ENCODE measurements at places on chromosomes 13 and 19. TPM values are rescaled to one million over a fixed set of nuclear protein-coding genes. Genes with fewer than 3 reads are reported as not detected.

Gene SPACA6
- total RNA-seq: 10.8 TPM

GRCh38 chr19:1401138-1401888 lies at the start of gene GAMT:
GAMT (minus strand) TSS chr19:1401542; CDS start chr19:1401476, 66 bp downstream.
- DNase-seq: no peak

DNA sequence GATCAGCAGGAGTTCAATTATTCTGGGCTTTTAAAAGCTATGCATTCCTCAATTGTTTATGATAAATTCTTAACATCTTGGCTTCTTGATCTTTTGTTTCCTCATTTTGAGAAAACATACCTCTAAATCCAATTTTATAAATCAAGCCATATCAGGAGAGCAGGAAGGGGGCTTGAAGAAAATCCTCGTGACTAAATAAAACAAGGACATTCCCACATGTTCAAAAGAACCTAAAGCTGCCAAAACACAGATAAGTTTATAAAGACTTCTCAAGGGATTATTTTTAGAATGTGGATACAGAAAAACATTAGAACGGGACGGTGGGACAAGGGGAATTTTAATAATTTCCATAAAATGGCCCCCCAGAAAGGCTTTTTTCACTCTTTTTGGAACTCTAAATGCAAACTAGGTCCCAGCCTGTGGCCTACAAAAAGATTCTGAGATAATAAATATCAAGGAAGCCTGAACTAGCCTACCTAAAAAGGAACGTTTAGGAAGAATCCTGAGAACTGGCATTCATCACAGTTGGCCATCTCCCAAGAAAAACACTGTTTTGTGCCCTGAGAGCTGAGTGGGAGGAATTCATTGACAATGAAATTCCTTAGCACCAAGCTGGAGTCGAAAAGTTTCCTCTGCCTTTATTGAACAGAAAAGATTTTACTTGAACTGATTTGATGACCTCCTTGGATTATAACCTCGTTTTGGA lies 30.1 kb downstream of the ZAR1L start:
- DNase-seq: peak; percentile 57

Gene C13orf42
- not detected for total RNA-seq

Gene LILRA6
- total RNA-seq: not detected

Gene ZIC5
- not detected for total RNA-seq

GRCh38 chr19:3210347-3211017 lies 14.0 kb upstream of the CELF5 start:
- DNase-seq: peak; percentile 13

DNA sequence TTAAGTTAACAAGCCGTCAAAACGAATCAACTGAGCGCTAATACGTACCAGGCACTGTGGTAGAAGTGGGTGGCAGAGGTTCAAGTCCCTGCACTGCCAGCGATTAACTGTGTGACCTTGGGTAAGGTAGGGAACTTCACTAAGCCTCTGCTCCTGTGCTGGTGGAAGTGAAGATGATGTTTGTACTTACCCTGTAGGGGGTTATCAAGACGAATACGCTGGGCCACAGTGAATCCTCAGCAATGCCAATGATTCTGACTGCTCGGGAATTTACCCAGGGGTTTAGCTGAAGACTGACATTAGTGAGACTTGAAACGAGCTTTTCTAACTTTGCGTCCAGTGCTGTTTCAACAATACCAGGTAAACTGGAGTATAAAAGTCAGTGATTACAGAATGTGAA lies 305.3 kb downstream of the FGF9 start:
- DNase-seq: no peak

DNA sequence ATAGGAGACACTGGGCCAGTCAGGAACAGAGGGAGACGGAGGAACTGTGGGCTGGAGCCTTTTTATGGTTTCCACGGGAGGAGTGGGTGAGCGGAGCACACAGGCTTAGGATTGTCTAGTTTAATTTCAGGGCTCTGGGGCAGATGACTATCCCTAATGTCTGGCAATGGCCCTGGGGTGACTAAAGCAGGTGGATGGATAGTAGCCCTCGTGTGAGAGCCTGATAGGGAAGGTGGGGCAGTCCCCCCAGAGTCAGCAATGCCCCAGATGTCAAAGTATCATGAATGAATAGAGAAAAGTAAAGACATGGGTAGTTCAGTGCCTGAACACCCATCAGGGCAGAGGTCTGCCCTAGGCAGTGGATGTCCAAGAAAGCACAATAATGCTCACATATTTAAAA lies 94.2 kb downstream of the ZDHHC20 start:
- no peak for DNase-seq

DNA sequence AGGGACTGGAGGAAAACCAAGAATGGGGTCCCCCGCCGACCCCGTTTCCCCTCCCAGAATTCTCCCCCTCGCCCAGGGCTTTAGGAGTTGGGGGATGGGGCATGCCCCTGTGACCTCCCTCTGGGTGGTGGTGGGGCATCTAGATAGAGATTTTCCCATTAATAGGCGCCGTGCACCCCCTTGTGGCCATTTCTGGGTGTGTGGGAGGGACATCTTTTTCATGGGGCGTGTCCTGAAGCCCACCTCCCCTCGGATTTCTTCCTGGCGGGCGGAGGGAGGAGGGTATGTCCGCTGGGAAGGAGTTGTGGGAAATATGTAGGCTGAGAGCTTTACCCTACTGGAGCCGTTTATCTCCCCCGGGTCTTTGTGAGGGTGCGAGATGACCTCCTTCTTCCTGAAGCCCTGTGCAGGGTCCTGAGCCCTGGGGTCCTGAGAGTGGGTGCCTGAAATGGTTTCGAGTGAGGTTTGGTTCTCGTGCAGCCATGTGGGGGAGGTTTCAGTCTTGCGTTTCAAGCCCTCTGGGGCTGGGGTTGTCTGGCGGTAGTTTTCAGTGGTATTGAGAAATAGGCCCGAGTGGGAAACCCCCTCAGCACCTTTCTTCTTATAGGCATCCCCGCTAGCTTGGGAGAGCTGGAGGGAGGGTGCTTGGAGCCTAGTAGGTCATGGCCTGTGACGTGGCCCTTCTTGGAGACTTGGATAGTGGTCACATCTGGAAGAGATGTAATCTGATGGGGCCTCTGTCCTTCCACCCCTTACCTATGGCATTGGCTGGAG lies 1.0 kb downstream of the PRMT1 start:
- DNase-seq: peak; percentile 72

DNA sequence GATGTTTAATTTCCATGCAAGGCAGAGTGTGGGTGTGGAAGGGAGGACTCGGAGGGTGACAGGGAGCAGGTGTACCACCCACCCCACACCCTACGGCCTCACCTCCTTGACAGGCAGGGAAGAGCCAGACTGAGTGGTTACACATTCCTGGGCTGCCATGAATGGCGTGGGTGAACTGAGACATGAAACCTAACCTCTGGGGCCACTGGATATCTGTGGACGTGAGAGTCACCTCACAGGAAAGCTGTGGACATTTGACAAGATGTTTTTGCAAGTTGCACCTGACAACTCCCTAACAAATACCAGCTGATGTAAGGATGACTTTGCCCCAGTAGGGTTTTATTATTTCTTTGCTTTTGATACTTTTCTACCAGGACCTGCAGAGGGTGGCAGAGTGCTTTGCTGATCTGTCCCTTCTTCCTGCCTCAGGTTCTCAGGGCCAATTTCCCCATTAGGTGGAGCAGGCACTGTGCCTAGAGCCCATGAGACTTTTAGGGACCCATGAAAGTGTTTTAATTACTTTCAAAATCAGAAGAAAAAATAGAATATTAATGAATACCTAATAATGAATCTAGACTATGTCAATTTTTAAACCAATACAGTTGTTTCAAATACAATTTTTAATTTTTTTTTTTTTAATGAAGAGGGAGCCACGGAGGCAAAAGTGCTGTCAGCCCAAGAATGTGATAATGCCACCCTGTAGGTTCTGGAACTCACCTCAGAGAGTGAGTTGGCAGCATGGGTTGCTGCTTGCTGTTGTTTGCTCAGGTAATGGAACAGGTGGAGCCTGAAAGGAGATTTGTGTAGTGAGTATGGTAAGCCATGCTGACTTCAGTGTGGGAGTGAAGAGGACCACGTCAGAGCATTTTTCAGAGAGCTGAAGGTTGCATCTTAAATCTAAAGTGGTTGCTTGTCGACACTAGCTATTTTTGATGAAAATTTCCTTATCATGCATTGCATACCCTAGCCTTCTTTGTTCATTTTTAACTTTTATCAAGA lies 58.0 kb upstream of the CYSLTR2 start:
- DNase-seq: peak; percentile 84

Gene ZNF665
- total RNA-seq: 0.86 TPM

DNA sequence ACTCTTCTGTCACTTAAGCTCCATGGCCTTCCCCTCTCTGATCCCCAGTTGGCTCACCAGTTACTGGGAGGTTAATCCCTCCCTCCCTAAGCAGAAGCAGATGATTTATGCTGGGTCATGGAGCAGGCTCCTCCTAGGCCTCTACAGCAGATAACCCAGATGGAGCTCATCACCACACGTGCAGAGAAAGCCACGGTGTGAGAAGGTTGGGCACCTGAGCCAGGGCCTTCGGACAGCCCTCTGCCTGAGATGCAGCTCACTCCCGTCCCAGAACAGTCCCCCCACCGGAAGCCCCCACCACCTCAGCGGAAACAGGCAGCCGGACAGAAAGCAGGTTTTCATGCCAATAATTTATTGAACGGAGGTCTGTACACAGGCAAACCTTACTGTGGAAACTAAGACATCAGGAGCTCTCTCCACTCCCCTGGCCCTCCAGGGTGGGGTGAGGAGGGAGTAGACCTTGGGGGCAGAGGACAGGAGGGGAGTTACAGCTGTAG lies 9.8 kb downstream of the ZNF526 start:
- DNase-seq: peak; percentile 38

GRCh38 chr19:47414469-47414868 lies 4.9 kb downstream of the MEIS3 start:
- DNase-seq: no peak

DNA sequence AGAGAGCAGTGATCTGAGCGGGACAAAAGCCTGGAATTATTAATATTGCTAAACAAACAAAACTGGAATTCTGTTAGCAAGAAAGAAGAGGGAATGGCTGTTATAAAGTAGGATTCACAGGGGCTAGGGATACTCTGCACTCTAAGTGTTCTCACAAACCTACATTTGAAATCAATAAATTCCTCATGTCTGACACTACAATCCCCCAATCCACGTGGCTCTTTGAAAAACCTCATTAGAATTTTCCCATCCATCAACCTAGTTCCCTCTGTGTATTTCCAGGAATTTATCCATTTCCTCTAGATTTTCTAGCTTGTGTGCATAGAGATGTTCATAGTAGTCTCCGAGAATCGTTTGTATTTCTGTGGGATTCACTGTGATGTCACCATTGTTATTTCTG lies 307.5 kb downstream of the RBM26 start:
- no peak for DNase-seq

Gene LGALS14
- total RNA-seq: not detected

GRCh38 chr13:92873029-92873428 lies 353.6 kb upstream of the GPC6 start:
- DNase-seq: no peak

Gene CAPN12
- total RNA-seq: not detected

GRCh38 chr13:112150352-112150751 lies 83.4 kb downstream of the SOX1 start:
- DNase-seq: no peak

DNA sequence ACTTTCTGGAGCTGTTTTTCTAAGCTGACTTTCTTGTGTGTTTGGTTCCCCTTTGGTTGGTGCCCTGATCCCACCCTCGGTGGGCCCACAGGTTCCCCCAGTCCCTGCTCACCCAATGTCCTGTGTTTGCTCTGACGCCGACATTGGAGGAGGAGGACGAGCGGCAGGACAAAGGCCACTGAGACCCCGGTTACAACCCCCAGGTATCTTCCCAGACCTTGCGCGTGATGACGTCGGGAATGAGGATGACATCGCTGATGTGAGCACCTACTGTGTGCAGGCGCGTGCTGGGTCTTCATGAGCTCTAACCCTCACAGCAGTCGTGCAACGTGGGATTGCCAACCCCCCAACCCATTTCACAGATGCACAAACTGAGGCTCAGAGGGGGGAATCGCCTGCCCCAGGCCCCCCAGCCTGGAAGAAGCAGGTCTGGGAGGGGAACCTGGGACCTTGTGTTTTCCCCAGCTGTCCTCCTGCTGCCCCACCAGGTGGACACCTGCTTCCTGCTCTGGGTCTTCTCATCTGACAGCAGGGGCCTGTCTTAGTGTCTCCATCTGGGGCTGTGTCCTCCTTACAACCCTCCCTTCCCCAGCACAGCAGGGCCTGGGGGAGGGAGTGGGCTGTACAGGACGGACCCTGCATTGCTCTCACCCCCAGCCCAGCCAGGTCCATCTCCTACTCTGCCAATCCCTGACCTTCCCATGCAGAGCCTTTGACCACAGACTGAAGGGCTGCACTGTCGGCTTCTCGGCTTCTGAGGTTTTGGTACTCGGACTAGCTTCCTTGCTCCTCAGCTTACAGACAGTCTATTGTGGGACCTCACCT lies 4.7 kb upstream of the LILRA6 start:
- no peak for DNase-seq

Gene SULT2B1
- total RNA-seq: not detected

DNA sequence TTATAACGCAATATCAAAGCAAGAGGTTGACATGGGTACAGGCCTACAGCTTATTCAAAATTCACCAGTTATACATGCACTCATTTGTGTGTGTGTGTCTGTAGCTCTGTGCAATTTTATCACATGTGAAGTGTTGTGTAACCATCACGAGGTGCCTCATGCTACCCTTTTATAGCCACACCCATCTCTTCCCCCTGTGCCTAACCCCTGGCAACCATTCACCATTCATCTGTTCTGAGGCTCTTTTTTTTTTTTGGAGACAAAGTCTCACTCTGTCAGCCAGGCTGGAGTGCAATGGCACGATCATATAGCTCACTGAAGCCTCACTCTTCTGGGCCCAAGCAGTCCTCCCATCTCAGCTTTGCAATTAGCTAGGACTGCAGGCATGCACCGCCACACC lies 78.4 kb downstream of the DPF1 start:
- DNase-seq: peak; percentile 67

GRCh38 chr13:73665261-73665660 lies 468.9 kb downstream of the KLF12 start:
- DNase-seq: no peak

DNA sequence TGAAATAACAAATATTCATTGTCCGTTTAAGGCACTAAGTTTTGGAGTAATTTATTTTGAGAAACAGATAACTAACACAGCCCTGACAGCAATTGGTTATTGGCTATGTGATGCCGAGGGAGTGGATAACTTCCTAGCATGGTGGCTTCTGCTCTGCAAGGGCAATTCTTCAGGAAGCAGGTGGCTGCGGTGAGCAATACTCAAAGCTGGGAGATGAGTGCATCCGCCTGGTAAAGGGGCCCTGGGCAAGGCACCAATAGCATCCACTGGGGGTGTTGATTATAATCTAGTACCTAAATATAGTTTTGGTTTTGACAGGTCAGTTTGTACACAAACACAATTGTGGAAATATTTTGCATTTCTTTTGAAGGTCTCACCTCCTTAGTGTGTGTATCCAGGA lies 41.0 kb downstream of the CCDC70 start:
- no peak for DNase-seq

GRCh38 chr13:21075379-21076249 lies 14.2 kb upstream of the LATS2 start:
- peak; percentile 33 for DNase-seq

- DNase-seq: no peak
Observed at GRCh38 chr19:16604615-16605014, 23.4 kb downstream of the MED26 start.

Measured in fibroblast of villous mesenchyme (primary cell).